ENCODE measurements at places on chromosomes 12 and 14.

GRCh38 chr12:92221656-92222315 is 76.1 kb upstream of the BTG1 start:
- no peak for DNase-seq

GRCh38 chr14:77613201-77613600 is 3.2 kb downstream of the SPTLC2 start:
- DNase-seq, result no peak

DNA sequence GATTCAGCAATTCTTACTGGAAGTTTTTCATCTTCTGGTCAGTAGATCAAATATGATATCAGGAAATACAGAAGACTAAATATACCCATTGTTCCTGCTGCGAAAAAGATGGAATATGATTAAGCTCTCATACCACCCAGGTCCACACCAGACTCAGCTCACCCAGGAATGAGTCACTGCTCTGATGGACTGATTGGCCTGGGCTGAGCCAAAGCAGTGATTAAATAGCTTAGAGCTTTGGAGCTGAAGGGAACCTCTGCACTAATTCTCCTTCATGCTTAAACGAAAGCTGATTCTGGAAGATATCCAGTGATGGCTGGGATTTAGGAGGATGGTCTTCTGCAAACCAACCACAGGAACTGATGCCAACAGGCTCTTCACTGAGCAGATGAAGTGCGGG is 62.0 kb upstream of the SYT1 start:
- no peak for DNase-seq

- DNase-seq, result no peak
These were observed 46.6 kb upstream of the VPS33A start for GRCh38 chr12:122312926-122313325.

- no peak for DNase-seq
These were observed 1.3 kb downstream of the NKX2-8 start for GRCh38 chr14:36580856-36581831.

GRCh38 chr14:101365329-101366158 is 195.8 kb upstream of the DIO3 start:
- DNase-seq, result no peak

Measured in CD4-positive, alpha-beta T cell treated with Interleukin-4 for 1 hour (primary cell).